ENCODE measurements at places on chromosomes 2 and 18.
A peak's percentile ranks its signal among the peaks of the same experiment; 100 is the strongest.

- DNase-seq: peak; percentile 10
Measured at GRCh38 chr2:177161741-177162460, 50.7 kb upstream of the HNRNPA3 start.

DNA sequence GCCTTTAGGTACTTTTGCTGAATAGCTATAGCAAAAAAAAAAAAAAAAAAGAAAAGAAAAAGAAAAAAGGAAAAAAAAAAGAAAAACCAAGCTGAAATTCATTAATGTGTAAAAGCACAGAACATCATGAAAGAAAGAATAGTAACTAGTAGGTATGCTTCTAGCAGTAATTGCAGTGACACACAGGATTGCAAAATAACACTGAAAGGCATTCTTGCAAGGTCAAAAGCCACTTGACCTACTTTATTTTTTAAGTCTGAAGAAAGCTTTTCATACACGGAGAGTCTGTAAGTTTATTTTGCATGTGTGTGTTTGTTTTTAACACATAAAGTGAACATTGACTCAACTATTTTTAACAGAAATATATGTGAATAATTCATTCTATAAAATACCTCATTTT, 54.4 kb downstream of the DOK6 start:
- no peak for DNase-seq

DNA sequence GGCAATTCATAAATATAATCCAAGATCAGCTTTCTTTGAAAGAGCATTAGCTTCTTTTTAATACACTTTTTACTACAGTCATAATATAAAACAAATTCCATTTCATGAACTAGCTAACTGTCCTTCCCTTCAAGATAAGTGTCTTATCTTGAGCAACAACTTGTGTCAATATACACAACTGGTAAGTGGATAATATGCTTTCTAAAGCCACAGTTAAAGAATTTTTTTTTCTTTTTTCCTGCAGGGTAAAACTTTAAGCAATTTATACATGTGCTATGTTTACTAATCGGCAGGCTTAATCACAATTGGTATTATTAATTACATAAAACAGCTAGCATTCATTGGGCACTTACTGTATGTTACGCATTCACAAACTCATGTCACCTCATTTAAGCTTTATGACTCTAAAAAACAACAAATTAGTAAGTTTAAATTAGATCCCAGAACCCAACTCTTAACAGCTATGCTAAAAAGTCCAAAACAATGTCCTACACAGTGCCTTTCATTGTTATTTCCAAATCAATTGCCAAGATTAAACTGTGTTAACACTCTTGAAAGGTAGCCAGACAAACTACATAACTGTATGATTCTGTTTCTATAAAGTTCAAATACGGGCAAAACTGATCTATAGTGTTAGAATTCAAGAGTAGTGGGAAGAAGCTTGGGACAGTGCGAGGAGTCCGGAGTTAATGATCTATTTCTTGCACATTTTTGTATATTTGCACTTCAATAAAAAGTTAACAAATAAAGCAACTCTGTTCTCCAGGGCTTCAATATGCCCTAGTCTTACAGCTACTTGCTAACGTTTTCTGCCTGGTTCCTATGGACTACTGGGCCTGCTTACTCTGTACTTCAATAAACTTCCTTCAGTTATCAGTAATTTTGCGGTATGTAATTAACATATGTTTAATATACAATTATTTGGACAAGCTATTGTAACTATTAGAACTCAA, 6.0 kb downstream of the TXNL1 start:
- no peak for DNase-seq

GRCh38 chr18:6775237-6775636, 45.7 kb downstream of the ARHGAP28 start:
- no peak for DNase-seq

DNA sequence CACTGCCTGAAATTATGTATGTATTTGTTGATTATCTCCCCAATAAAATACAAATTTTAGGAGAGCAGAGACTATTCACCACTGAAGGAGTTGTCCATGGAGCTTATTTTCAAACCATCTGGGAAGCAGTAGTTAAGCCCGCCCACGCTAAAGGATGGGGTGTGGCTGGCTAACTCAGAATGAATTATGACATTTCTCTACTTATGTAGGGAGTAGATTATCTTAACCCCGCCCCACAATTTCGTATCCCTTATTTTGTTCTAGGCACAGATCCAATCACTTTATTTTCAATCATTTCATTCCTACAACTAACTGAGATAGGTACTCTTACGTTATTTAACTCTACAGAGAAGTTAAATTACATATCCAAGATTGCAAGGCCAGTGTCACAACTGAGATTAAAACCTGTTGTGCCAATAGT, 1.4 kb upstream of the LAPTM4A start:
- DNase-seq: no peak

- DNase-seq: no peak
Measured at GRCh38 chr18:13409997-13410396, 191.4 kb downstream of the LDLRAD4 start.

DNA sequence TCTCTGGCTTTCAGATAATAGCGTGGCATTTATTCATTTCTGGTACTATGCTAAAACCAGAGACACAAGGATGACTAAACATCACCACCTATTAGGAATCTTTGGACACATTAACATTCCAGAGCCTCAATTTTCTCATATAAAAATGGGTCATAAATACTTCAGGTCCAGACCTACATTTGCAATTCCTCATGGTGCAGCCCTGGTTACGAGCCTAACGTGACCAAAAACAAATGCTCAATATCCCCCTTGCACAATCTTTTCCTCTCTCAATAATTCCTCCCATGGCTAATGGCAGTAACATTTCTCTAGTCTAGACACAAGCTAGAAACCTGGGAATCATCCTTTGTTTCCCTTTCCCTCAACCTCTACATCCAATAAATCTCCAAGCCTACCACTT, 112.8 kb upstream of the NABP1 start:
- DNase-seq: no peak

- DNase-seq: no peak
Measured at GRCh38 chr2:50097148-50097547, 934.8 kb downstream of the NRXN1 start.

DNA sequence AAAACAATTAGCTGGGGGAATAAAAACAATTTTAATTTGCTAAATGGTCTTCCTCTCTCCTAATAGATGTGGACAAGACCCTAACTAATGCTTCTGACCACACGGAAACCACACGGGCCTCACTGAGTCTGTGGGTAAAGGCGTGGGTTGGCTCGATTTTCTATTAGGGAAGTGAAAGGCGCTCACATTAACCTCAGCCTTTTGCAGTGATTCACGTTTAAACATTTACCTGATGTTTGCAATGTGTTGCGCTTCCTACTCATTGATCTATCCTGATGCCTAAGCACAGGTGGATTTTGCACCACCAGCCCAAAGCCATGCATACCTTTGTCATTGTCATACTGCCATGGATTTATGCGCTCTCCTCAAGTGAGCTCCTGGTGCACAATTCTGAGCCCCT, 35.6 kb upstream of the NRP2 start:
- DNase-seq: no peak

- no peak for DNase-seq
Measured at GRCh38 chr18:63936932-63937393, 12.1 kb upstream of the HMSD start.

All from stimulated activated CD4-positive, alpha-beta T cell treated with anti-CD3 and anti-CD28 coated beads, Interleukin-2, amount 100 ng/mL, for 4 hours (primary cell).